ENCODE measurements at places on chromosomes 4 and X.
A peak's percentile ranks its signal among the peaks of the same experiment; 100 is the strongest.

- DNase-seq: peak; percentile 47
These were observed 11.7 kb downstream of the TRMT2B start for GRCh38 chrX:101040197-101040596.

GRCh38 chr4:88535090-88535755 lies 11.6 kb upstream of the PYURF start:
- no peak for DNase-seq

DNA sequence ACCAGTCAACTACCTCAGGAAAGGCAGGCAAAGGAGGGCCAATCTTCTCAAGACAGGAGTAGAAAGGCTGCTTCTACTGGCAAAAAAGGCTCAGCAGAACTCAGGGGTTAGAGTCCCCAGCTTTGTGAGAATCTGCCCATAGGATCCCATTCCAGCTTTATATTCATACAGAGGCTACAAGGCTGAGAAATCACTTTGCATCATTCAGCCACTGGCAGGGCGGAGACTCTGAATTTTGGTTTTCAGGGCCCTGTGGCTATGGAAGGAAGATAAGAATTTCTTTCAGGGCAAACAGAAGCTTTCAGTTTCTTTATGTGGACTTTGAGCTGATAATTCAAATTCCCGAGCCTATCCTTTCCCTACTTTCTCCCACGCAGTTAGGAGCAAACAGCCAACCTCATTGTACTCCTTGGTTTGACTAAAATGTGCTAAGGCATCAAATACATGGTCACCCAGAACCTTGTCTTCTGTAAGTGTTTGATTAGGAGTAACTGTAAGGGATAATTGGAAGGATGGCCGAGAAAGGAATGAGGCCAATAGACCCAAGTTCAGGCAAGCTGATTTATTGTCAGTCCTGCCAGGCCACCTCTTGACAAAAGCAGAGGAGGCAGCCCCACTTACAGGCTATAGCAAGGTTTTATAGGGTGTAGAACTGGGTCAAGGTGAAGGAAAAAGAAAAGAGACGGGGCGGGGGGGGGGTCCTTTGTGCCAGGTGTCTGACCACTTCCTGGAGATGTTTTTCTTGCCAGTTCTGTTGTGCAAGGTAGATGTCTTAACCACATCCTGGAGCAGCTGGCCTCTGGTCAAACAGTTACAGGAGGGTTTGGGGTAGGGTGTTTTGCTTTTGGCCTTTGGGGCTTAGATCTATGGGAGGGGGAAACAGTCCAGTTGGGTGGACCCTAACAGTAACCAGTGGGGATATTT lies 165.3 kb upstream of the PPP1R2C start:
- DNase-seq: no peak

DNA sequence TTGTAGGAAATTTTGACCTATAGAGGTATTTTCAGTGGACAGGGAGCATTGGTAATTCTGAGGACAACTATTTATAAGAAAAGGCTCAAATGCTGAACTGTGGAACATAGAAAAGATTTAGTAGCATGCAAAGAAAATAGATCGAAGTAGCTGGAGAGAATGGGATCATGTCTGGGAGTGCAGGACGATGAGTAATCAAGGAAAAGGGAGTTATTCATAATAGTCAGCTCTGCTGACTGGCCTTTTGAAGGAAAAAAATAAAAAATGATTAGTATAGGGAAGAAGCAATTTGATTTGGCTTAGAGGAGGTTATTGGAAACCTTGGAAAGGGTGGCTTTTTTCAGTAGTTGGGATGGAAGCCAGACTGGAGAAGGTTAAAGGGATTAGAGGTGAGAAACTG lies 22.9 kb upstream of the ANK2 start:
- no peak for DNase-seq

DNA sequence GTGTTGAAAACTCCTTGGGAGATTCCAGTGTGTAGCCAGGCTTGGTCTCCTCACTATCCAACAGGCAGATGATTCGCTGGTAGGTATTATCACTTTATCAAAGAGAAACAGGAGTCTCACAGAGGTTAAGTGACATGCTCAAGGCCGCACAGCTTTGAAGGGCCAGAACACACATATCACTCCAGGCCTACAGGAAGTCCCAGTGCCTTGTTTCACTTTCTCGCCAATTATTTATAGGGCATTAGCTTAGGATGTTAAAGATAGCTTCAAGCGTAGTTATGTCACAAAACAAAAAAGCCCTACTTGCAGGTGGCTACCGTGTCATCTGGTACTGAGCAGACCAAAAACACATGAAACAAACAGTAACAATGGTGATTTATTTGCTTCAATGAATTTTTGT lies 13.2 kb downstream of the ATP8A1 start:
- no peak for DNase-seq

DNA sequence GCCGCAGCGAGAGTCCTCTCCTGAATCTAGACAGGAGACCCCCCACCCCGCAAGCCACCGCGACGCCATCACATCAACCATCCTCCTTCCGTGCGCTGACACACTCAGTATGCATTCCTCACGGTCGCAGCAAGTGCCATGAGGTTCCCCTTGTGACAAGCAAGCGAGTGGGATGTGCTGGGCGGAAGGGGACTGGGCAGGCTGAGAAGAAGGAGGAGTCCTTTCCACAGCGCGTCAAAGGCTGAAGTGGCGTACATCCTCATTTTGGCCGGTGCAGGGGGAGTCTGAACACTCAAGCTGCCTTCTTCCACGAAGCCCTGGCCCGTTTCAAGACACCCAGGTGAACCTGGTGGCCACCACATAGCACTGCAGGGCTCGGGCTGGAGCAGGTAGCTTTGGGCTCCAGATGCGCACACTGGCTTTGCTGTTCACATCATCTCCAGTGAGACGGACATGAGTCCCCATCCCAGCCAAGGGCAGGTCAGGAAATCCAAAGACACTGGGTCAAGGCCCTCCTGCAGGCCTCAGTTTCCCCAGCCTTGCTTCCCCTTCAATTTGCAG lies 30.4 kb downstream of the CCNQ start:
- DNase-seq: no peak

All from IMR-90 (cell line).